Right lung (tissue), 10 donors: ENCODE measurements at places on chromosomes 6 and 20.

GRCh38 chr6:82614518-82614917, 250.9 kb downstream of the TPBG start:
- DNase-seq: no peak

GRCh38 chr6:90619221-90619620, 32.3 kb upstream of the MAP3K7 start:
- no peak for DNase-seq

DNA sequence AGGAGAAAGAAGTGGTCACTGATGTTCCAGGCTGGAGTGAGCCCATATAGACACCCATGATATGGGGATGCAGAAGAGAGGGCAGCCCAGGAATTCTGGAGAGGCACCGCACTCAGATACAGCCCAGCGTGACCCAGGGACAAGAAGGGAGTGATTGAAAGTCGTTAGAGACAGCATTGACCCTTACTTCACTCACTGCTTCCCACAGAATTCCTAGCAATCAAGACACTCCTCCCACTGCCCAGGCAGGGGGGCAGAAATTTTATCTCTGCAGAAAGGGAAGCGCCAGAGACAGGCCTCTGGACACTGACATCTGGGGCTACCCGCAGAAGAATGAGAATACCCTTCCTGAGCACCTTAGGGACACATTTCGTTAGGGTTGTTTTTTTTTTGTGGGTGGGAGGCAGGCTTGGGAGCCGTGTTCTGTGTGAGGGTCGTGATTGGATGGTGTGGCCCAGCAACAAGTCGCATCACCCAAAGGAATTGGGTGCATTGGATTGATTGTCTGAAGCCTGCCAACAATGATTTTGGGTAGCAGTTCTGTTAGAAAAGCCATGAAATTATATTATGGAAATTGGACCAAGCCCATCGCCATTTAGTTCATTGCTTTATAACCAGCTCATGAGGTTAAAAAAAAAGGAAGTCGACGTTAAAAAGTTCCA, 45.9 kb upstream of the MAP3K4 start:
- DNase-seq: no peak

DNA sequence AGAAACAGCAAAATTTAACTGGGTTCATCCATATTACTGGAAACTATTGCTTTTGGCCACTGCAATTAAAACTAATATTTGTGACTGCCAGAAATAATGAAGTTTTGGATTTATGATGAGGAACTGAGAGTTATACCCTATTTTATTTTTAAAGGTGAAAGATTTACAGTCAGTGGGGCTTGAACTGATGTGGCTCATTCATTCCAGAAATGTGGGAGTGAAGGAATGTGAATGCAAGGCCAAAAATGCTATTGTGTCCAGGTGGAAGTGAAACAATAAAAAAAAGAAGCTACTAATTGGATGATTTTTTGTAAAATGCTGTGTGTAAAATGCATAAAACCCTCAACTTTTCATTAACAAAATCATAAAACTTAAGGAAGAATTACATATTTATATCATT, 491.9 kb downstream of the COL12A1 start:
- DNase-seq: no peak

GRCh38 chr6:65988006-65988405, 281.0 kb upstream of the EYS start:
- peak; percentile 61 for DNase-seq

DNA sequence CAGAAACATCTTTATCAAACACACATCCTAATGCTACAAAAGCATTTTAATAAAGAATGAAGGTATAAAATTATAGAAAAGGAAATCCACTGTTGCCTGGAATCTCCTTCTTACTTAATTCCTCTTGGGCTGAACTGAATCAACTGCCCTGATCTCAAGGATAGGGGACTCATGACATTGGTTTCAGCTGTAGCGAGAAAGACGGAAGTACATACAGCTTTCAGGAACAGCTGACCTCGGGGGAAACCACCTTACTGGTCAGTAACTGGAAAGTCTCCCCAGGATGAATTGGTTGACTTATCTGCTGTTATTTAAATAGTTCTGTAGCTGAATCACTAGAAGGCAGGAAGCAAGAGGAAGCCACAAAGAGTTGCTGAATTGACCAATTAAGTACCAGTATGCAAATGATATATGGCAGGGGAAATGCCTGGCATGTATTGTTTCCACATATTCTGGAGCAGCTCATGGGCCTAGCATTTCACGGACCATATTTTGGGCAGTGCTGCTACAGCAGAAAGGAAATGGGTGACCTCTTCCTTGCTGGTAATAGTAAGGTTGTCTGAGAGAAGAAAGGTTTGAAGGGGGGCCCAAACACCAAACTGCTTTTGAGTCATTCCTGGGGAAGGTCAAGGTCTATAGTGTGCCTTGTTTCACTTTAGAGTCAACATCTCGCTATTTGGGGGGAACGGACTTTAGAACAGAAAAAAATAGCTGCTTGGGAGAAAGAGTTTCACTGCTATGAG, 43.7 kb upstream of the MAP7 start:
- no peak for DNase-seq

GRCh38 chr20:33071198-33071597, 8.2 kb upstream of the BPIFB4 start:
- no peak for DNase-seq

DNA sequence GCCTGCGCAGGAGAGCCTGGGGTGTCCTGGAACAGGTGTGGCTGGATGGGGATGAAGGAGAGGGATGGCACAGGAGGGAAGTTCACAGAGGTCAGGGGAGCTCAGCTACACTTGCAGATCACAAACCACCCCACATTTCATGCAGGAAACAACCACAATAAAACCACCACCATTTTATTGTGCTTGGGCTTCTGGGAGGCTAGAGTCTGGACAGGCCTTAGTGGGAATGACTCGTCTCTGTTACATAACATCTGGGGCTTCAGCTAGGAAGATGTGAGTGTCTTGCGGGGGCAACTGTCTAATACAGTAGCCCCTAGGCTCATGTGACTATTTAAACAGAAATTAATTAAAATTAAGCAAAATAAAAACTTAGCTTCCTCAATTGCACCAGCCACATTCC, 33.4 kb downstream of the SNX5 start:
- no peak for DNase-seq

GRCh38 chr20:20624914-20625313, 87.5 kb downstream of the RALGAPA2 start:
- no peak for DNase-seq

- DNase-seq: peak; percentile 54
Observed at GRCh38 chr20:19661717-19662636, 96.1 kb upstream of the RIN2 start.

DNA sequence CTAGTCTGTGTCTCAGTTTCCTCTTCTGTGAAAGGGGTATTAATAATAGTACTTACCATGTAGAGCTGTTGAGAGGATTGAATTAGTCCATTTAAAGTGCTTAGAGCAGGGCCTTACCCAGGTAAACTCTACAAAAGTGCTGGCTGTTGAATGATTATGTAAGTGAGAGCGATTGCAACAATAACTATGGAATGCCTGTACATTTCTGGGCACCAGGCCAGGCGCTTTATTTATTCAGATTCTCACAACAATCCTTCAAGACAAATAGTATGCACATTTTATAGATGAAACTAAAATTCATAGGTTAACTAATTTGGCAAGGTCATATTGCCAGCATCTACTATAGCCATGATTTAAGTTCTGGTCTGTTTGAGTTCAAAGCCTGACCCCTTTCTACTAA, 78.3 kb upstream of the MMS22L start:
- no peak for DNase-seq

- DNase-seq: no peak
Observed at GRCh38 chr6:3263096-3263495, 4.3 kb downstream of the PSMG4 start.

- DNase-seq: no peak
Observed at GRCh38 chr6:127288705-127289104, 22.0 kb downstream of the RNF146 start.

DNA sequence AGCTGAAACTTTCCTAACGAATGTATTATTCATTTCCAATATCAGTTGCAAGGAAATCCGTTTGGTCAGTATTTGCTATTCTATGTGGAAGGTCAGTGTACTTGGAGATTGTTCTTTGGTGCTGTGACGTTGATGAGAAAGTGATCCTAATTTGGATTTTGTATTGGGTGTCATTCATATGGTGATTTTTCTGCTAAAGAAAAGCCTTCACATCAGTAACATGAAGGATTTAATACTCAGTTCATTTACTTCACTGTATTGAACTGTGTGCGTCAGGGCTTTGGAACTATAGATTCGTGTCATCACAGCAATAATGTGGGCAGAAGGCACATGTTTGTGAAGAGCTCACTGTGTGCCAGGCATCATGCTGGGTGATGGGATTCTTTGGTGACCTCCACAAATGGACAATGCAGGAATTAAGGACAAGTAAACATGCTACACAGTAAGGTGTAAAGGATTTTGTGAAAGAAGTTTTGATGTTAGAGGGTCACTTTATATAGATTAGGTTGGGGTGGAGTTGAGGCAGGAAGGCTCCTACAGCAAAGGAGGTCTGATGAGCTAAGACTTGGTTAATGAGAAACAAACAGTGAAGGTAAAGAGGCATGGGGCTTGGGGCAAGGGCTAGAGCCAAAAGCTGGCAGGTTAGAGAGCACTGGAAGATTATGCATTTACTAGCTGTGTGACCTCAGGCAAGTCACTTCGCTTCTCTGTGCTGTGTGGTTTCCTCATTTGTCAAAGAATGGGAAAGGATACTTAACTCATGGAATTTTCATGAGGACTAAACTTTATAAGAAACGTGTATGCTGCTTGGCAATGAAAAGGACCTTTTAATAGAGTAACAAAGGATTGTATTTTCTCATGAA, 12.1 kb downstream of the ARID1B start:
- no peak for DNase-seq

DNA sequence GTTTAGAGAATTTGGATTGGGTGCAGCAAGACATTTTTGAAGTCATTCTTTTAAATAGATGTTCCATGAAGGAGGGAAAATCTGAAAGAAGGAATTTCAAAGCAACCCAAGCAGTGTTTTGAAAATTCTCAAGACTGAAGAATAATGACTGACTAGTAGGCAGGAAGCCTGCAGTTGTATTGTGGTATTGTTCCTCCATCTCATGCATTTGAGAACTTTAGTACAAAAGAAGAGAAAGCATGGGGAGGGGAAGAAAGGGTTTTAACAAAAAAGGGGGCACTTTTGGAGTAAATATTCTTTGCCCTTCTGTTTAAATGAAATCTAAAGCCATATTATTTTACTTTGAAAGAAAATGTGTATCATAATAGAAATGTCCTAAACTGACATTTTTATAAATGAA, 6.6 kb downstream of the NCOA3 start:
- no peak for DNase-seq

GRCh38 chr6:28656715-28657114, 131.0 kb downstream of the GPX5 start:
- no peak for DNase-seq

GRCh38 chr6:23073821-23074220, 504.5 kb downstream of the HDGFL1 start:
- DNase-seq: no peak

- DNase-seq: no peak
Observed at GRCh38 chr6:133612459-133612858, 276.5 kb upstream of the TCF21 start.
